ENCODE measurements at places on chromosomes 2 and 18.

GRCh38 chr2:16037808-16038457 lies 97.6 kb downstream of the MYCN start:
- H3K4me3 ChIP-seq, result peak overlapping the region; percentile 32
- H3K27me3 ChIP-seq, result peaks cover 1% of the 10 kb centered on the region
- no peak for DNase-seq
- H3K27ac ChIP-seq, result peak overlapping the region; percentile 49
- peaks cover 39% of the 10 kb centered on the region for H3K4me1 ChIP-seq
- H3K36me3 ChIP-seq, result peaks cover 3% of the 10 kb centered on the region

GRCh38 chr18:79136742-79137141 lies 67.5 kb downstream of the ATP9B start:
- no peaks in the 10 kb centered on the region for H3K27me3 ChIP-seq
- H3K4me3 ChIP-seq, result no peak overlapping the region
- H3K27ac ChIP-seq, result no peak overlapping the region

- no peak overlapping the region for H3K27ac ChIP-seq
- no peak overlapping the region for H3K4me3 ChIP-seq
- no peaks in the 10 kb centered on the region for H3K4me1 ChIP-seq
- H3K36me3 ChIP-seq, result no peaks in the 10 kb centered on the region
Observed at GRCh38 chr2:118812552-118812951, 34.9 kb downstream of the EN1 start.

GRCh38 chr18:37426586-37426985 lies 139.0 kb downstream of the CELF4 start:
- H3K4me1 ChIP-seq, result peaks cover 25% of the 10 kb centered on the region
- no peaks in the 10 kb centered on the region for H3K36me3 ChIP-seq
- H3K4me3 ChIP-seq, result no peak overlapping the region
- peaks cover 5% of the 10 kb centered on the region for H3K27me3 ChIP-seq
- H3K27ac ChIP-seq, result no peak overlapping the region

DNA sequence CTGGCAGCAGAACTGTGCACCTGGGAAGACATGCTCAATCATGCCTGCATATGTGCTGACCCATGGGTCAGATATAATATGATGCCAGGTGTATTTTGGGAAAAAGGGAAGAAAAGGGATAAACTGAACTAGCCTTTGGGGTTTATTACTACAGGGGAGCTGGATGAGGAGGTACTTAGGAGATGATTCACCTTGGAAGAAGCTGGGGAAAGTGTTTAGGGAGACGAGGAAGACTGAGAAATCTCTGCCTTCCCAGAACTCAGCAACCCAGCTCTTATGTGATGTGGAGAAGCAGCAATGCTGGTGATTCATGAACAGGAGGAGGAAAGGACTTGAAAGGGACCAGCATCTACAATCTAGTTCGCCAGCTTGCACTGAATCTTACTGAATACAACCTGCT lies 110.2 kb downstream of the BARD1 start:
- no peak overlapping the region for H3K4me3 ChIP-seq
- H3K36me3 ChIP-seq, result no peaks in the 10 kb centered on the region
- H3K27ac ChIP-seq, result no peak overlapping the region
- no peaks in the 10 kb centered on the region for H3K27me3 ChIP-seq

Measured in glutamatergic neuron (in vitro differentiated cells).